ENCODE measurements at places on chromosomes 4 and X. TPM values are rescaled to one million over a fixed set of nuclear protein-coding genes. Genes with fewer than 3 reads are reported as not detected.

- DNase-seq = no peak
Measured at GRCh38 chr4:92551616-92552015, 247.8 kb downstream of the GRID2 start.

GLRA3 gene
- not detected for total RNA-seq

- DNase-seq = no peak
Measured at GRCh38 chr4:73501664-73502265, 20.2 kb downstream of the AFM start.

- DNase-seq = no peak
Measured at GRCh38 chr4:187903106-187903505, 92.5 kb upstream of the ZFP42 start.

DNA sequence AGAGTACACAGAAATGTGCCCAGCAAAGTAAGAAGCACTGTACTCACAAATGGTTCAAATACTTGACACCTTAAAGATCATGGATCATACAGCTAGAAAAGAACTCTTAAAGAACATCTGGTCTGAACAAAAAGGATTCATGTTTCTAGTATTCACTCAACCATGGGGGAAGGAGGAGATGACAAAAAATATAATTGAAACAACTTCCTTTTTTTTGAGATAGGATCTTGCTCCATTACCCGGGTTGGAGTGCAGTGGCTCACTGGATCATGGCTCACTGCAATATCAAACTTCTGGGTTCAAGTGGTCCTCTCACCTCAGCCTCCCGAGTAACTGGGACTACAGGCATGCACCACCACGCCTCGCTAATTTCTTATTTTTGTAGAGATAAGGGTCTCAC is 6.0 kb downstream of the DHX15 start:
- no peak for DNase-seq

- DNase-seq = no peak
Measured at GRCh38 chrX:45712067-45712466, 511.4 kb upstream of the DIPK2B start.

- DNase-seq = no peak
Measured at GRCh38 chr4:158459085-158459820, 62.4 kb upstream of the RXFP1 start.

DNA sequence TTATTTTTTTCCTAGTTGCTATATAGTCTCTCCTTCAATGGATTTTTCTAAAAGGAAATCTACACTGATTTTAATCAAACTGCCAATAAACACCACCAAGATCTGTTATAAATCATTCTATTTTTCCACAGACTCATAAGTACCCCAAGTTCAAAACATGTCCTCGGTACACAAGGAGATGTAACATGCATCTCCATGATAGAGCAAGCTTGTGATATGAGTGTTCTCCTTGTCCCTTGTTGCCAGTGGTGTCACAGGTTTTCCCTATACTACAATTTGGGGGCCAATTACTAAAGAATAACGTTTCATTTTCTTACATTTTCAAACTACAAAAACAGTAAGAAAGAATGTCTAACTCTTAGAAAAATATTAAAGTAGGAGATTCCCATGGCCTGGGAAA is 491 bp downstream of the ARHGEF6 start:
- DNase-seq = no peak

BMP3 gene
- 0.33 TPM for total RNA-seq

All from kidney epithelial cell (primary cell).